ENCODE measurements at places on chromosomes 4 and X.
A peak's percentile ranks its signal among the peaks of the same experiment; 100 is the strongest.

- no peaks in the 10 kb centered on the region for H3K4me1 ChIP-seq
- peak; percentile 14 for DNase-seq
- H3K36me3 ChIP-seq: no peaks in the 10 kb centered on the region
- H3K27me3 ChIP-seq: no peaks in the 10 kb centered on the region
These were observed 227.3 kb upstream of the ZC4H2 start for GRCh38 chrX:65203545-65203944.

- no peaks in the 10 kb centered on the region for H3K27me3 ChIP-seq
- no peaks in the 10 kb centered on the region for H3K36me3 ChIP-seq
- DNase-seq: no peak
- H3K4me1 ChIP-seq: no peaks in the 10 kb centered on the region
These were observed 181.7 kb downstream of the GBA3 start for GRCh38 chr4:22874334-22874912.

- no peaks in the 10 kb centered on the region for H3K36me3 ChIP-seq
- no peaks in the 10 kb centered on the region for H3K4me1 ChIP-seq
- no peaks in the 10 kb centered on the region for H3K27me3 ChIP-seq
These were observed 58.6 kb downstream of the NDST4 start for GRCh38 chr4:115054836-115055235.

- DNase-seq: no peak
- H3K36me3 ChIP-seq: no peaks in the 10 kb centered on the region
- H3K4me1 ChIP-seq: no peaks in the 10 kb centered on the region
- no peak overlapping the region for H3K4me3 ChIP-seq
These were observed 192.4 kb upstream of the AR start for GRCh38 chrX:67351411-67351810.

GRCh38 chr4:23837371-23837770, 52.5 kb downstream of the PPARGC1A start:
- H3K4me3 ChIP-seq: no peak overlapping the region
- no peak overlapping the region for H3K27ac ChIP-seq
- no peaks in the 10 kb centered on the region for H3K27me3 ChIP-seq
- H3K4me1 ChIP-seq: peaks cover 6% of the 10 kb centered on the region
- H3K36me3 ChIP-seq: no peaks in the 10 kb centered on the region
- no peak for DNase-seq

GRCh38 chr4:87005690-87006425, 71.0 kb downstream of the AFF1 start:
- peak overlapping the region; percentile 54 for H3K4me3 ChIP-seq
- H3K27ac ChIP-seq: peak overlapping the region; percentile 96
- no peaks in the 10 kb centered on the region for H3K36me3 ChIP-seq
- no peak for DNase-seq
- no peaks in the 10 kb centered on the region for H3K27me3 ChIP-seq

DNA sequence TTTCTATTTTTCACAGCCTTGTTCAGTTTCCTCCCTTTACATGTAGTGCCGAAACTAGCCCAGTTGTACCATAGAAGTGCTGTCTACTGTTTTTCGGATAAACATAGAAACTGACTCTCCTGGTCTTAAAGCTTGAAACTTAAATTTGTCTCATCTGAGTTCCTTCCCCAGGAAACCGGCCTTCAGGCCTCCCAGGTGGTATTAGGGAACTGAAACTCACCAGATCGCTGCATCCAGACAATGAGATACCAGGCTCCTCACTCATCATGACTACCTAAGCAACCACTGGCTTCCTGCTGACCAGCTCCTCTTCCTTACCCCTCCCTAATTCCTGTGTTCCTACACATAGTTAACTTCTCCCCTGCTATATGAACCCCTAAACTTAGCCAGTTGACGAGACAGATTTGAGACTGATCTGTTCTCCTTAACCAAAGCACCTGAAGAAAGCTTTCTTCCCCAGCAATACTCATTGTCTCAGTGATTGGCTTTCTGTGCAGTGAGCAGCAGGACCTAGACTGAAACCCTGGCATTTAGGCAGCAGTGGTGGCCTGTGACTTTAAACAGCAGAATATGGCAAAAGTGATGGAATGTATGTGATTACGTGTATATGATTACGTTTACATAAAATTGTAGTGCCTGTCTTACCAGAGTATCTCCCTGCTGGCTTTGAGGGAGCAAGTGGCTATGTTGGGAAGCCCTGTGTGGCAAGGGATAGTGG, 959.1 kb upstream of the LCORL start:
- H3K4me1 ChIP-seq: no peaks in the 10 kb centered on the region
- DNase-seq: no peak
- H3K27me3 ChIP-seq: no peaks in the 10 kb centered on the region
- H3K4me3 ChIP-seq: no peak overlapping the region
- no peak overlapping the region for H3K27ac ChIP-seq
- H3K36me3 ChIP-seq: no peaks in the 10 kb centered on the region

- H3K4me1 ChIP-seq: peaks cover 22% of the 10 kb centered on the region
- H3K36me3 ChIP-seq: no peaks in the 10 kb centered on the region
- DNase-seq: no peak
- no peak overlapping the region for H3K27ac ChIP-seq
- no peaks in the 10 kb centered on the region for H3K27me3 ChIP-seq
These were observed 60.4 kb upstream of the IRF2 start for GRCh38 chr4:184534511-184535391.

DNA sequence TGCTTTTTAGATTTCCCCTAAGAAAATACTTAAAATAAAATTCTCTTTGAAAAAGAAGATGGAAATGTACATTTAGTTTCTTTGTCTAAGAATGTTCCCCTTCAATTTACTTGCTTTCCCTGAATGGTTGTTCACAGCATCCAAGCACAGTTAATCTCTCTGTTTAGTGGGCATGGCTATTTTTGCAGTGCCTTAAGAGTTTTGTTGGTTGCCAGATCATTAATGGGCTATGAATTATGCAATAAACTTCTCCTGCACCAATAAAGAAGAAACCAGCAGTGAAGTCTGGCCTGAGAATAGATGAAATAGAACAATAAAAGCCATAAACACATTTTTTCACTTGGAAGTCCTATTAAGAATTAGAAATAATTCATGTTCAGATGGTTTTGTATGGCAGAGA, 980.4 kb upstream of the IGFBP7 start:
- no peak overlapping the region for H3K27ac ChIP-seq
- H3K4me1 ChIP-seq: no peaks in the 10 kb centered on the region
- no peak for DNase-seq
- H3K4me3 ChIP-seq: no peak overlapping the region

GRCh38 chr4:74674750-74675149, 119.6 kb downstream of the BTC start:
- no peaks in the 10 kb centered on the region for H3K27me3 ChIP-seq
- no peak overlapping the region for H3K27ac ChIP-seq
- H3K4me3 ChIP-seq: no peak overlapping the region
- no peak for DNase-seq
- no peaks in the 10 kb centered on the region for H3K36me3 ChIP-seq
- no peaks in the 10 kb centered on the region for H3K4me1 ChIP-seq

DNA sequence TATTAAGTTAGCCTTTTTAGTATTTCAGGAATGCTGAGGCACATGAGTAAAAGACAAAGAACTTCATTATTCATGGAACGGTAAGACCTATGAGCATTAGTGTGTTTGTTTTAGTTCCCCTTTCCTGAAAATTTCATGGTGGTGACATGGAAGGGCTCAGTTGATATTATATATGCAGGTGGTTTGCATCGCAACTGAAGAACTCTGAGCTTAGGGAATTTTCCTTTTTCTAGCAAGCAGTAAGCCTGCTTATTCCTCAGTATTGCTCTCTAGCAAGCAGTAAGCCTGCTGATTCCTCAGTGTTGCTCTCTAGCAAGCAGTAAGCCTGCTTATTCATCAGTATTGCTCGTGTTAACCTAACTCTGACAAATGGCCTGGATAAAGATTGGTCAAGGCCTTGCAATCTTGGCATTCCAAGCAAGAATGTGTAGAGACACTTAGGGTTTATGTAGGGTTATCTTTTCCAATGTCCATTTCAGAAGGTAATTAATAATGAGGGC, 37.7 kb upstream of the MAGEB18 start:
- H3K4me3 ChIP-seq: no peak overlapping the region
- no peaks in the 10 kb centered on the region for H3K36me3 ChIP-seq
- no peak overlapping the region for H3K27ac ChIP-seq

DNA sequence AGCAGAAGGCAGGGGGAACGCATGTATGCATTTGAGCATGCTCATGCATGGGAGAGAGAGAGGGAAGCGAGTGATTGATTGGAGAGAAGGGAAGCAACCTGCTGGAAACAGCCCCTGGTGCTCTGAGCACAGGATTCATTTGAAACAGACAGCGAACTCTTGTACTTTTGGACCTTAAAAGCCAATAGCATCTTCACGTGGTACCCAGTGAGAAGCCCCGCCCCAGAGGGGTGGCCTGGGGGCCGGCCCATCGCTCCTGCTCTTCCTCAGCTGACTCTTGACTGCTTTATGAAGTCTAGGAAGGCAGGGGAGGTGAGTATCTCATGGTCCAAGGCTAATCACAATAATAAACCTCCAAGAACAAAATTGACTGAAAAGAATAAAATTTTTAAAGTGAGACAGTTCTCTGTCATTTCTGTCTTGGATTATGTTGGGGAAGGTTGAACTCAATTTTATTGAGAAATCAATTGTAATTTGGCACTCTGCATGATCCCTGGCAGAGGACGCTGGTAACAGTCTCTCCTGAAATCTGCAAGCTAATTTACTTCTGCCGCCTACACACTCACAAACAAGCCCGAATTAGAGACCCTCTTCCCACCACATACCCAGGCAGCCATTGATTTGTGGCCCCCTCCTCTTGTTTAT, 168.2 kb upstream of the PPARGC1A start:
- H3K27ac ChIP-seq: no peak overlapping the region
- no peaks in the 10 kb centered on the region for H3K36me3 ChIP-seq
- H3K27me3 ChIP-seq: no peaks in the 10 kb centered on the region
- no peaks in the 10 kb centered on the region for H3K4me1 ChIP-seq
- no peak for DNase-seq

GRCh38 chrX:119423631-119424030, 24.5 kb downstream of the SLC25A43 start:
- no peak overlapping the region for H3K4me3 ChIP-seq
- no peaks in the 10 kb centered on the region for H3K36me3 ChIP-seq
- peaks cover 7% of the 10 kb centered on the region for H3K4me1 ChIP-seq
- H3K27me3 ChIP-seq: no peaks in the 10 kb centered on the region

GRCh38 chr4:114598191-114599121, at the start of gene UGT8:
TSS of gene UGT8 (plus strand) at chr4:114598807. CDS start at chr4:114622881, 24,074 bp downstream.
- H3K27ac ChIP-seq: peak within 1 kb of the TSS; percentile 76
- H3K4me1 ChIP-seq: peaks cover 26% of the 10 kb centered on the region
- DNase-seq: peak; percentile 85
- H3K36me3 ChIP-seq: no peaks in the 10 kb centered on the region
- no peaks in the 10 kb centered on the region for H3K27me3 ChIP-seq

GRCh38 chr4:94595880-94596483, 144.2 kb downstream of the PDLIM5 start:
- H3K27me3 ChIP-seq: no peaks in the 10 kb centered on the region
- H3K4me1 ChIP-seq: peaks cover 11% of the 10 kb centered on the region
- no peak overlapping the region for H3K4me3 ChIP-seq
- no peaks in the 10 kb centered on the region for H3K36me3 ChIP-seq
- H3K27ac ChIP-seq: no peak overlapping the region
- no peak for DNase-seq

GRCh38 chrX:63506320-63506719, 155.2 kb upstream of the SPIN4 start:
- no peaks in the 10 kb centered on the region for H3K27me3 ChIP-seq
- no peak overlapping the region for H3K4me3 ChIP-seq
- peaks cover 25% of the 10 kb centered on the region for H3K4me1 ChIP-seq
- no peaks in the 10 kb centered on the region for H3K36me3 ChIP-seq
- no peak overlapping the region for H3K27ac ChIP-seq
- DNase-seq: no peak

GRCh38 chrX:135389717-135390116, 32.0 kb upstream of the SMIM10L2A start:
- peak; percentile 14 for DNase-seq
- no peaks in the 10 kb centered on the region for H3K27me3 ChIP-seq
- H3K36me3 ChIP-seq: no peaks in the 10 kb centered on the region

DNA sequence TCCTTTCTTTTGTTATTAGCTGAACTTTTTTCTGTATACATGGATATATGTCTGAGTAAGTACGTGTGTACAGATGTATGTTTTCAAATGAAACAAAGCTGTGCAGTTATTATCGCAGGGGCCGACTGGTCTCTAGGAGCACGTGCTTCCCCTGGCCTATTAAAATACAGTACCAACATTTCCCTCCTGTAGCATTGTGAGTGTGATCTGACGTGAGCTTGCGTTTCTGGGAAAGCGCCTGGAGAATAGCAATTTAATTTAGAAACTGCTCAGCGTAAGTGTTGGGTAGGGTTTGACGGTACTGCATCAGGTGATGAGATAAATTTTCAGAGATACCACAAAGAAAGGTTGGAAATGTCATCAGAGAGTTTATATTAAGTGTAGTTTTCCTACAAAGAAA, 173.3 kb downstream of the FBXO8 start:
- no peaks in the 10 kb centered on the region for H3K27me3 ChIP-seq
- H3K36me3 ChIP-seq: no peaks in the 10 kb centered on the region
- no peak for DNase-seq
- H3K4me3 ChIP-seq: no peak overlapping the region
- H3K27ac ChIP-seq: no peak overlapping the region

GRCh38 chrX:45508454-45508853, 307.8 kb upstream of the DIPK2B start:
- no peak for DNase-seq
- no peaks in the 10 kb centered on the region for H3K27me3 ChIP-seq
- no peak overlapping the region for H3K4me3 ChIP-seq
- no peak overlapping the region for H3K27ac ChIP-seq
- peaks cover 25% of the 10 kb centered on the region for H3K4me1 ChIP-seq
- H3K36me3 ChIP-seq: no peaks in the 10 kb centered on the region

DNA sequence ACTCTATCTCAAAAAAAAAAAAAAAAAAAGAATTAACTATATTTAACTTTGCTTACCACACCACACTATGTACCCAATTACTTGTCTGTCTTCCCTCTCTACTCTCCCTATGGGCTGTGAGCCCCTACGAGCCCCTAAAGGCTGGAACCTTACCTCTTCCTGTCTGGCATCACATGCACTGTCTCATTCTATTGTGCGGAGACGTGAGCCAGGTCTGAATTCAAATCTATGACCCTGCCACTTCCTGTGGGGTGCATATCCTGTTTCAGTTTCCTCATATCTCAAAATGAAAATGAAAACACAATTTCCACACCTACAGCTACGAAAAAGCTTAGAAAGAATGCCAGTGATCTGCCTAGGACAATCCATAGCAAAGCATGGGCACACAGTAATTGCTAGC, 42.9 kb upstream of the HS3ST1 start:
- H3K36me3 ChIP-seq: no peaks in the 10 kb centered on the region
- peak overlapping the region; percentile 49 for H3K27ac ChIP-seq
- no peaks in the 10 kb centered on the region for H3K27me3 ChIP-seq
- no peak overlapping the region for H3K4me3 ChIP-seq
- H3K4me1 ChIP-seq: no peaks in the 10 kb centered on the region

GRCh38 chrX:16589826-16590225, 60.1 kb upstream of the S100G start:
- H3K36me3 ChIP-seq: no peaks in the 10 kb centered on the region
- no peak overlapping the region for H3K4me3 ChIP-seq
- no peak overlapping the region for H3K27ac ChIP-seq

All from body of pancreas (tissue), 4 donors.